ENCODE measurements at places on chromosomes 4 and X.

- no peak for DNase-seq
Measured at GRCh38 chr4:1492651-1493539, 86.7 kb upstream of the NKX1-1 start.

- no peak for DNase-seq
Measured at GRCh38 chr4:155434366-155434765, 57.6 kb upstream of the MAP9 start.

- DNase-seq, result no peak
Measured at GRCh38 chrX:39451046-39451445, 646.7 kb downstream of the BCOR start.

DNA sequence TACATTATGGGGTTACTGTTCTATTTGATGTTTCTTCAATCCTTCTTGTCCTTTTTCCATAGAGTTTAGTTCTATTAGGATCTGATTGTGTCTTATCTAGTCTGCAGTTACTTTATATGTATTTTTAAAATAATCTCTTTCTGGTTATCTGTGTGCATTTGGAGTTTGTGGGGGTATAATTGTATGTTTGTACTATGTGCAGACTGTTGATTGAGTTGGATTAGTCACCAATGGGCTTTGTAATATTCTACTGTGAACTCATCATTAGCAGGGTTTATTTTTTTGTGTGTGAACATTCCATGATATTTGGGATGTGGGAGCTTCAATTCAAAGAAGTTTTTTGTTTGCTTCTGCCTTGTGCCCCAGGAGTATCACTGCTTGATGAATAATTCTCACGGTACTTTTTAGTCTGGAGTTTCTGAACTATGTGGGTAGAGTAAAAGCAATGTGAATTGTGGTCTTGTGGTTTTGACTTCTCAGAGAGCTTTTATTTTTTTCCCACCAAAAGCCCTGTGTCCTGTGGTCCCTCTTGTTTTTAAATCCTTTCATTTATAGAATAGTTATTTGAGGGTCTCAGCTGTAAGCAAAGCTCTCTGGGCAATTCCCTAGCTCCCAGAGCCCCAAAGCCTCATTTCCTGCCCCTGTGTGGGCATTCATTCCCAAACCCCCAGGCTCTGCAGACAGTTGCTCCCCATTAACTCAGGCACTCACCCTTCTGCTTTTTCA lies 127.8 kb downstream of the PHKA2 start:
- DNase-seq, result no peak

DNA sequence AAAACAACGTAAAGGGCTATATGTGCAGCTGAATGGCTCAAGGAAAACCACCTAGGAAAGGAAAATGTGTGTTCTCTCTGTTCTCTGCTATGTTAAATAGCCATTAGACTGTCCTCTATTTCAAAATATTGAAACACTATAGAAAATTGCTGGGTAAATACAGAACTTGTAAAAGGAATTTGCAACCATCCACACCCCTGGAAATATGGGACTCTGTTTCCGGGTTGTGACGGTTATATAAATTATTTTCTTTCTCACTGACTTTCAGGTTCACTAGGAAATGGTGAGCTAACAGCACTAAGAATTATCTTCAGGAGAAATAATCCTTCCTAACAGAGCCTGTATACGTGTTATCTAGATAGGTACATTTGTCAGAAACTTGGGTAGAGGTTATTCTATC lies 161.0 kb upstream of the DKK2 start:
- DNase-seq, result no peak

GRCh38 chrX:3076416-3076991 lies 35.2 kb downstream of the ARSF start:
- no peak for DNase-seq

DNA sequence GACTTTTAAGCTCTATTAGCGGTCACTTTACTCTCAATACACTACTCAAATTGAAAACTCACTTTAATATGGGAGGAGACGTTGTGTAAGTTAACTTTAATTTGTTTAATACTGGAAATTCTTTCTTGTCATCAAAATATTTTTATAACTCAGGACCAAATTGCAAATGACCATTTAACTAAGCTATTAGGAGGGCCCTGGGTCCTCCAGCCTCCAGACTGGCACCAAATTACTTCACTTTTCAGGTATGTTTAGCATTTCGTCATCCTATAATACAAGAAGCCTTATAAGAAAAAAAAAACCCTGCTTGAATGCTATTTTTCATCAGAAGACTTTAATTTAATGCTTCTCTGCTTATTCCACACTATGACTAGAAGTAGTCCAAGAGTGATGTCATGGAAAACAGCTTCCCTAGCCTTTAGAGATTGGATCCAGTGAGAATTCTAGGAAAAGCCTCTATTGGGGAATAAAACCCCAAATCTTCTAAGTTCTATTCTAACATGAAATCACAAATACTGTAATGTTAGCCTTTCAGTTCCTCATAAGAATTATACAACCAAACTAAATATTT lies 6.6 kb downstream of the KLHL15 start:
- no peak for DNase-seq

All from activated naive CD4-positive, alpha-beta T cell treated with Interleukin-2 at 50 U/mL for 16 hours (primary cell).